CD4-positive, alpha-beta T cell treated with Interleukin-12 subunit alpha and Interleukin-12 subunit beta, for 1 hour (primary cell): ENCODE measurements at places on chromosomes 7 and 10.

DNA sequence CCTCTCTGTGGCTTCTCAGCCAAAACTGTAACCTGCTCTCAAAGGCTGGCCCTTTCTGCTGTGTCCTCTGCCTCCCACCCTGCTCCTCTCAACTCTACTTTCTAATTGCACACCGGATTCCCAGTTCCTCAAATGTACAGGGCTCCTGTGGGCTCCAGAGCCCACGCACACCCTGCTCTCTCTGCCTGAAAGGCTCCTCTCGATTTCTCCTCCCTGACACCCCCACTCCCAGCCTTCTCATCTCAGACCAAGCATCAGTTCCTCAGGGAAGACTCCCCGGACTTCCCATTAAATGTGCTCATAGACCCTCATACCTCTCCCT is 111.7 kb upstream of the STEAP1B start:
- no peak for DNase-seq

DNA sequence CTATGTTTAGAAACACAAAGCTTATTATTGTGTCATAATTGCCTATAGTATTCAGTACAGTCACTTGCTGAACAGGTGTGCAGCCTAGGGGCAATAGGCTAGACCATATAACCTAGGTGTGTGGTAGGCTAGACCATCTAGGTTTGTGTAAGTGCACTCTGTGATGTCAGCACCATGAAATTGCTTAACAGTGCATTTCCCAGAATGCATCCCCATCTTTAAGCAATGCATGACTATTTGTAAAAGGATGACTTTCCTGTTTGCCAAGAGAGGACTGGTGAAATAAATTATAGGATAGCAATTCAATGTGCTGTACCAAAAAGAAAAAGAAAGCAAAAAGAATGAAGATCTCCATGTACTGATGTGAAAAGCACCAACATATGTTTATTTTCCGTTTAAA is 288.7 kb upstream of the AUTS2 start:
- DNase-seq = no peak

DNA sequence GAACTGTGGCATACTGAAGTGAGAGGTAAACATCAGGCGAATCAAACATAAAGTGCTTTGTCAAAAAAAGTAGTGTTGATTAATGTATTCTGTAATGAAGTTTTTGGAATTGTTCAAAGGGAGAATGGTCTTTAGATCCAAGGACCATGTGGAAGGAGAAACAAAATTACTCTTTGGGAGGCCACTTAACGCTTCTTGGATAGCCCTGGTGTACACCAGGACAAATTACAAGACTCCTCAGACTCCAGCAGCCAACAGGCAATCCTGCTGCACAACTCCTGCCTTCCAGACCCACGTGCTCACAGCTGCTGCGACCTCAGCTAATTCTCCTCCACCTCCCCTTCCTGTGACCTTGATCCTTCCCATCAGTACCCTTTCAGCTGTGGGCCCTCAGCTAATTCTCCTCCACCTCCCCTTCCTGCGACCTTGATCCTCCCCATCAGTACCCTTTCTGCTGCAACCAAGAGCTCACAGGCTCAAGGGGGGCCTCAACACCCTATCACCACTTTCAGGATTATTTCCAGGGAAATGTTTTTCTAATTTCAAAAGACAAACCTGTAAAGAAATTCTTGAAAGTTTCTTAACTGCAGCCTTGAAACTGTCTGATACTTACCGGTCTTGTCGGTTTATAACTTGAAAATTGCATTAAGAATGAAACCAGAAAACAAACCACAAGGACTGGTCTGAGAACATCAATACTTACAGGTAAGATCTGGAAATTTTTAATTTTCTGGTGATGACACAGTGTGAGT is 29.7 kb upstream of the DDC start:
- no peak for DNase-seq

- no peak for DNase-seq
Observed at GRCh38 chr7:155002411-155003091, 373 bp downstream of the PAXIP1 start.
